ENCODE measurements at places on chromosomes 1 and 21. TPM values are rescaled to one million over a fixed set of nuclear protein-coding genes. Genes with fewer than 3 reads are reported as not detected.

DNA sequence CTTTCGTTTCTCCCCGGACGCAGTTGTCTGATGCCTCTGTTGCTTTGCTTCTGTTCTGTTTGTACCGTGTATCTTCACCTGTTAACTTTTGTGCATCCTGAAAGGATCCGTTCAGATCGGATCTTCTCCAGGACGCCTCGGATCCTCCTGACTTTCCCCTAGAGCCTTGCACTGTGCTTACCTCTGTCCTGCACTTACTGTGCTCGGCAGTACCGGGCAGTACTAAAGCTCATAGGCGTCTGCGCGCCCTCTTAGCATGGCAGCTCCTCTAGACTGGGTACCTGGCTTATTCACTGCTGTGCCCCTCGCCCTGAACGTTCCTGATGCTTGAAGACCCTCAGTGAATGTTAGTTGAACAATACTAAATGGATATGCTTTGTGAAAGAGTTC, 934 bp downstream of the SCP2 start:
- no peak for DNase-seq

- DNase-seq: no peak
Measured at GRCh38 chr21:32252136-32252535, 26.7 kb downstream of the MIS18A start.

- no peak for DNase-seq
Measured at GRCh38 chr1:5119366-5120234, 465.2 kb downstream of the AJAP1 start.

DNA sequence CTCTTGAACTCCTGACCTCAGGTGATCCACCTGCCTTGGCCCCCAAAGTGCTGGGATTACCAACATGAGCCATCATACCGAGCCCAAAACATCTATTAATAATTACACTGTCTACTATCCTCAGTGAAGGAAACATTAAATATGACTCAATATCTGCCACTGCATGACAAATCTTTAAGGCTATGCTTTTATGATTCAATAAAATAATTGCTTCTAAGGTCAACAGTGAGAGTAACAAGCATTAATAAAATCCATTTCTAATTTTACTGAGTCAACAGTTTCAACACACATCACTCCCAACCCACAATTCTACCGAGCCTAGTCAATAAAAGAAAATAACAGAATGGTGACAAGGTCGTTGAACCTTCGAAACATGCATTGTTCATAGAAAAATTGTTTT, 125.5 kb upstream of the CHRM3 start:
- DNase-seq: no peak

GRCh38 chr1:33317354-33317753, 3.5 kb downstream of the A3GALT2 start:
- DNase-seq: no peak

GRCh38 chr1:2341706-2342383, 49.5 kb downstream of the MORN1 start:
- DNase-seq: no peak

- no peak for DNase-seq
Measured at GRCh38 chr1:46363121-46363520, 22.5 kb downstream of the NSUN4 start.

DNA sequence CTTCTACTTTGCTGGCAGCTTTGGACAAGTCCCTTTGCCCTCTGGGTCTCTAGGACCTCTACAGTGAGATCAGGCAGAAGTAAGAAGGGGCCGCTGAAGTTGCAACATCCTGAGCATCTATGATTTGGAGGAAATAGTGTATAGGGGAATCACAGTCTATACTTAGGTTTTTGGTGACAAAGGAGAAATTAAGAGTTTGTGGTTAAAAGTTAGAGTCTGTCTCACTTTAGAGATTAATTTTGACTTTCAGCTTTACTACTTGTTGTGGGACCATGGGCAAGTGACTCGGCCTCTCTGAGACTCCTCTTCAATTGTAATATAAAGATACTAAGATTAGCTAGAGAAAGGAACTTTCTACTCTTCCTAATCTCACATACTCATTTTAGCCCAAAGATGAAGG, 33.1 kb upstream of the LMX1A start:
- DNase-seq: no peak

DNA sequence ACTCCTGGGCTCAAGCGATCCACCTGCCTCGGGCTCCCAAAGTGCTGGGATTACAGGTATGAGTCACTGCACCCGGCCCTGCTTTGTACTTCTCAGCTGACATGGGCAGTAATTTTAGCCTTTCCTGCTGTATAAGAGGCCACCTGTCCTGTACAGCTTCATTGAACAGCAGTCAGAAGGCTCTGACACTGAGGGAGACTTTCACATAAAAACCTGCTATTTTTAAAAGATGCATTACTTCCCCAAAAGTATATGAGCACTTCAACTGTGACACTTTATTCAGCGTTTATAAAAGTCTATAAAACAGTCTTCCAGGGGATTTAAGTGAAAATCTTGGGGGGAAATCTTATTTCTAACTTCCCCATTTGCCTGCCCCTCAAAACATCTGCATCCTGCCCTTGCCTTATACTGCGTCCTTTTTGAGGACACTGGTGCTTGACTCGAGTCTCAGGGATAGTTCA, 17.6 kb downstream of the RNU5D-1 start:
- no peak for DNase-seq

DNA sequence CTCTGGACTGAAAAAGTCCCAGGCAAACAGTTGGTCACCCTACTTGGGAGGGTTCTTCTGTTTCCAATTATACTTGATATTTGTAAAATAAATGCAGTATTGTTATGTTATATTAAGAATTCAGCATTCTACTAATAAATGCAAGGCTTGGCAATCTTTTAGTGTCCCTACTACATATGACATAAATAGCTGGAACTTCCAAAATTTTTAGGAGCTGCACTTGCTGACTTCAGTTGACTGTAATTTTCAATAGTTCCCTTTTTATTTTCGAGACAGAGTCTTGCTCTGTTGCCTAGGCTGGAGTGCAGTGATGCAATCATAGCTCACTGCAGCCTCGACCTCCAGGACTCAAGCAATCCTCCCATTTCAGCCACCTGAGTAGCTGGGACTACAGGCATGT, 20.0 kb downstream of the FOXD3 start:
- DNase-seq: no peak

DNA sequence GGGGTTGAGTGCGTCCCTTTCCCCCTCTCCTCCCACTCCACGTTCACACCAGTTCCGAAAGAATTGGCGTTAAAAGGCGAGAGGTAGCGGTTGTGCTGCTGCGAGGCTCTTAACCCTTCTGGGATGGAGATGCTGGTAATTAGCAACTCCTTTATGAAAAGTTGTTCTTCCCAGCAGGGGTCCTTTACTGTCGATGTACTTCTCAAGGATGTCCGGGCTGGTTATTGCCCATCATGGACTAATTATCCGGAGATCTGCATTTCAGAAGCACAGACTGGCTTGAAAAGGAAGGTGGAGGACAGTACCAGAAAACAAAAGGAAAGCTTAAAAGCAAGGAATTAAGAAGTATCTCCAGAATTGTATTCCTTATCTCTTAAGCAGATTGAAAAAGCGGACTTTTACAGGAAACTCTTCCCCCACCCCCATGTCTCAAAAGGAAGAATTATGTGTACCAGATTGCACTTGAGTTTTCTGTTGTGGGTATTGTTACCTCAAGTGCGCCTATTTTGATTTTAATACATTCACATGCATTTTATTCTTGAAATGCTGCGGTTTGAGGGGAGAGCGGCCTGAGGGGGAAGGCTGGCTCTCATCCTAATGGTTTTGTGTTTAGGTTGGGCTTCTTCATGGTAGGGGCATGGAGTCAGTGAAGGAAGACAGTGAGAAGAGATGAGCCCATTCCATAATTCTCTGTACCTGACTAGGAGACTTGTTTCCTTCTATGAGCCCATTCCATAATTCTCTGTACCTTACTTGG, 1.5 kb downstream of the AK4 start:
- DNase-seq: no peak

- no peak for DNase-seq
Measured at GRCh38 chr21:44598061-44598460, 2.3 kb upstream of the KRTAP10-7 start.

GRCh38 chr1:204139088-204139487, 12.8 kb downstream of the ETNK2 start:
- DNase-seq: no peak

- DNase-seq: no peak
Measured at GRCh38 chr1:157882580-157882979, 41.0 kb upstream of the CD5L start.

- DNase-seq: no peak
Measured at GRCh38 chr1:89254658-89255287, 17.9 kb downstream of the GBP5 start.

DNA sequence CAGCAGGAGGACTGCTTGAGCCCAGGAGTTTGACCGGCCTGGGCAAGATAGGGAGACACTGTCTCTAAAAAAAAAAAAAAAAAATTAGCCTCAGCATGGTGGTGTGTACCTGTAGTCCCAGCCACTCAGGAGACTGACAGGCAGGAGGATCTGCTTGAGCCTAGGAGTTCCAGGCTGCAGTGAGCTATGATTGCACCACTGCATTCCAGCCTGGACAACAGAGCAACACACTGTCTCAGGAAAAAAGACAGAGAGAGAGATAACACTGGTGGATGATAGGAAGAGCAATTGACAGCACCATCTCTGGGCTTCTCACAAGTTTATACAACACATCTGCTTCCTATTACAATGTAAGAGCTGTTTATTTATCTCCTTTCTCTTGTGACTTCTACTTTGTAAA, 2.4 kb upstream of the RNU11 start:
- DNase-seq: no peak

DNA sequence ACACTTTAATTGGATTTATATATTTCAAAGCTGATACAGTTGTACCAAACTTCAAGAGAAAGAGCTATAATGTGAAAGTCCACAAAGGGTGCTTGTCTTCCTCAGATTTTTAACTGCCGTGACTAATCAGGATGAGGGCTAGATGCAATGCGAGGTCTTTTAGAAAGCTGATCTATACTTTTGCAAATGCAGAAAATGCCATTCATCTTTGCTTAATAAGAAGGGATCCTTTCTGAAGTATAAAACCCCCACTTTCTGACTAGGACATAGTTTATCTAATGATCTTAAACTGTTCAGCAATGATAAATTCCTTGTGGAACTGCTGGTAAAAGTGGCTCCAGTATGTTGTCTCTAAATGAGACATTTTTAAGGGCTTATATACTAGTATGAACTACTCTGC, 102.7 kb upstream of the NGF start:
- no peak for DNase-seq

DNA sequence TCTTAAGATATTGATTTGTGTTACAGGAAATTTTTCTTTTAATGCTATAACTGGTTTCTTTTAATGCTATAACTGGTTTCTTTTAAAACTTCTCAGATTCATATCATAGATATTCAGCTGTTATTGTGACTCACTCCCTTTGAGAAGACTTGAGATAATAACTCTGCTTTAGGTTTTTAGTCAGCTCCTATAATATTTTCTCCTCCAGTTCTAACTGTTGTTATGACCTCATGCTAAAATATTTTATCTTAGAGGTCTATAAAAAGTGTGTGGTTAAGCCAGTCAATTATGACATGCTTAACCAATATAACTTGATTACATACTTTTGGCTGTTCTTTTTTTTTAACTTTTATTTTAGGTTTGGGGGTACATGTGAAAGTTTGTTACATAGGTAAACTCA, 280.2 kb downstream of the PTGER3 start:
- no peak for DNase-seq

DNA sequence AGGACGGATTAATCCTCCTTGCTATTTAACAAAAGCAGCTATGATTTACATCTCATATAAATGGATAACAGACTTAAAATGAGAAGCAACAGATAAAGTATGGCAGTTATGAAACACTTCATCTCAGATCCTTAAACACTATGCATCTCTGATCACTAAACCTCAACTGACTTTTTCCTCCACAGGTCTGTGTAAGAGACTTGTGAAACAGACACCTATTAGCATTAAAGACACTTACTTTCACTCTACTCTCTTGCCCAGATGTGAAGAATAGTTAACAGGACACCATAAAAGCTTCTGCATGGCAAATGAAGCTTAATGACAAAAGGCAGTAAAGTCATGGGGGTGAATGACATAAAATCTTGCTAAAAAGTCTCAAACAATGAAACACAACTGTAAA, 6.2 kb downstream of the LIN9 start:
- DNase-seq: no peak

DNA sequence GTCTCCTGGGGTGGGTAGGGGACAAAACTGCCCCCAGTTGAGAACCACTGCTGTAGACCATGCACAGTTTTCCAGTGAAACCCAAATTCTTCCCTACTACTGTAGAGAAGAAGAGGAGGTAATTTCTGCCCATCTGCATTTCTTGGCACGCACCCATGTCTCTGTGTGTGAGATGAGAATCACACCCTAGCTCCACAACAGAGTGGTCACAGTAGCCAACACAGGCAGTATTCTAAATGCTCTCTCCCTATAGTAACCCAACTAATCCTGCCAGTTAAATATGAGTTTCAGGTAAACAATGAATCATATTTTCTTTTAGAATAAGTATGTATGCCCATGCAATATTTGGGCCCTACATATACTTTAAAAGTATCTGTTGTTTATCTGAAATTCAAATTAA, 1.2 kb upstream of the CAPN2 start:
- DNase-seq: no peak

DNA sequence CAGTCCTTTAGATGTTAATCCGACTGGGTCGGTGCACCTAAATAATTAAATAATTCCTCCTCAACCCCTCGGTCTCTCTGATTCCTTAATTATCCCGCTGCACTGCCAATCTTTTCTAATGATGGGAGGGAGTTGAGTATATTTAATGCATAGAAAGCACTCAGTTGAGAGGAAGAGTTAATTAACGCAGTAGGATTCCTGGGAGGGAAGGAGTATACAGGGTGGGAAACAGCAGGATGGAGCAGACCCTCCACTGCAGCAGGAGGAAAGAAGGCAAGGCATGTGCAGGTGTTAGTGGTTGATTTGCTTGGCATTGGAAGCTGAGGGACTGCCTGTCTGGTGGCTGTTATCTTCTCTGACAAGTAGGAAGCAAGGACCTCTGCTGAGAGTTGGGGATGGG, 9.9 kb upstream of the REN start:
- DNase-seq: no peak

- DNase-seq: no peak
Measured at GRCh38 chr1:46768445-46768844, 30.4 kb upstream of the CYP4B1 start.

- DNase-seq: no peak
Measured at GRCh38 chr1:10639775-10640578, 156.5 kb downstream of the CASZ1 start.

- DNase-seq: no peak
Measured at GRCh38 chr1:202179828-202180750, 13.5 kb upstream of the LGR6 start.

GRCh38 chr1:72631449-72631848, 349.1 kb upstream of the NEGR1 start:
- DNase-seq: no peak

- no peak for DNase-seq
Measured at GRCh38 chr1:14577261-14577660, 21.2 kb upstream of the KAZN start.

- no peak for DNase-seq
Measured at GRCh38 chr1:205472737-205473441, 17.0 kb upstream of the BLACAT1 start.

- no peak for DNase-seq
Measured at GRCh38 chr1:231376101-231376500, 38.0 kb downstream of the SPRTN start.

- DNase-seq: no peak
Measured at GRCh38 chr1:30524840-30525617, 198.4 kb downstream of the MATN1 start.

TNFAIP8L2 gene
- total RNA-seq: not detected

UBXN10 gene
- not detected for total RNA-seq

HCRTR1 gene
- not detected for total RNA-seq

TDRD5 gene
- total RNA-seq: not detected

IGSF9 gene
- total RNA-seq: 0.47 TPM

CCDC18 gene
- total RNA-seq: 2.3 TPM

EXTL2 gene
- total RNA-seq: 21.8 TPM

PMVK gene
- 7.9 TPM for total RNA-seq

EFNA3 gene
- total RNA-seq: 7.5 TPM

CRYAA gene
- total RNA-seq: not detected

All from H4 (cell line).